ENCODE measurements at places on chromosomes 1 and 21. TPM values are rescaled to one million over a fixed set of nuclear protein-coding genes. Genes with fewer than 3 reads are reported as not detected.

GRCh38 chr1:109423498-109423897 is 2.8 kb downstream of the PSMA5 start:
- DNase-seq = no peak
- no peak overlapping the region for H3K27ac ChIP-seq
- H3K4me1 ChIP-seq = peaks cover 3% of the 10 kb centered on the region
- H3K36me3 ChIP-seq = peaks cover 11% of the 10 kb centered on the region
- no peak overlapping the region for H3K4me3 ChIP-seq
- H3K27me3 ChIP-seq = no peaks in the 10 kb centered on the region

GRCh38 chr1:39727932-39728317 is 10.8 kb upstream of the PPIE start:
- no peaks in the 10 kb centered on the region for H3K4me1 ChIP-seq
- H3K4me3 ChIP-seq = no peak overlapping the region
- H3K36me3 ChIP-seq = no peaks in the 10 kb centered on the region
- no peak for DNase-seq
- no peak overlapping the region for H3K27ac ChIP-seq

DNA sequence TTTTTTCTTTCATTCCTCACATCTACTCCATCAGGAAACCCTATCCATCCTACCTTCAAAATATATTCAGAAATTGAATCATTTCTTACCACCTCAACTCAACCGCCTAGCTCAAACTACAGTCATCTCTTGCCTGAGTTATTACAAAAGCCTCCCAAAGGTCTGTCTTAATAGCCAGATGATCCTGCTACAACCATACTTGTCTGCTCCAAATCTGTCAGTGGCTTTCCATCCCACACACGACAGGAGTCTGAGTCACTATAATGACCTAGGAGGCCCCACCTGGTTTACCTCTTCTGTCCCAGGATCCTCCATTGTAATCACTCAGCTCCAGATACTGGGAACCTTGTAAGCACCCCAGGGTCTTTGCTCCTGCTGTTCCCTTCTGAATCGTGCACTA is 37.1 kb upstream of the IL12RB2 start:
- DNase-seq = no peak
- no peaks in the 10 kb centered on the region for H3K4me1 ChIP-seq
- H3K36me3 ChIP-seq = no peaks in the 10 kb centered on the region
- peaks cover 3% of the 10 kb centered on the region for H3K27me3 ChIP-seq
- H3K4me3 ChIP-seq = no peak overlapping the region

GRCh38 chr1:116130356-116130755 is 19.2 kb downstream of the MAB21L3 start:
- no peak overlapping the region for H3K27ac ChIP-seq
- no peak overlapping the region for H3K4me3 ChIP-seq
- no peaks in the 10 kb centered on the region for H3K4me1 ChIP-seq
- H3K27me3 ChIP-seq = peaks cover 46% of the 10 kb centered on the region
- DNase-seq = no peak

The PRR9 gene
- not detected for total RNA-seq

The OVAAL gene
- not detected for total RNA-seq

The SLAMF7 gene
- total RNA-seq = not detected

GRCh38 chr1:148264374-148265276 is 112.5 kb upstream of the NBPF11 start:
- H3K27me3 ChIP-seq = peaks cover 8% of the 10 kb centered on the region
- H3K4me1 ChIP-seq = no peaks in the 10 kb centered on the region
- H3K4me3 ChIP-seq = no peak overlapping the region
- DNase-seq = peak; percentile 71
- H3K27ac ChIP-seq = no peak overlapping the region

- no peaks in the 10 kb centered on the region for H3K36me3 ChIP-seq
- H3K27ac ChIP-seq = no peak overlapping the region
Observed at GRCh38 chr1:53137729-53138128, 4.7 kb downstream of the SLC1A7 start.

- no peak overlapping the region for H3K4me3 ChIP-seq
- H3K27ac ChIP-seq = no peak overlapping the region
- no peaks in the 10 kb centered on the region for H3K27me3 ChIP-seq
- H3K4me1 ChIP-seq = peaks cover 3% of the 10 kb centered on the region
- H3K36me3 ChIP-seq = peaks cover 5% of the 10 kb centered on the region
Observed at GRCh38 chr1:9105336-9105867, 23.5 kb downstream of the GPR157 start.
